ENCODE measurements at places on chromosomes 13 and 19.
A peak's percentile ranks its signal among the peaks of the same experiment; 100 is the strongest.

GRCh38 chr19:6671960-6672359, 2.0 kb upstream of the TNFSF14 start:
- no peak for DNase-seq

- no peak for DNase-seq
Measured at GRCh38 chr19:49428547-49429451, 3.6 kb downstream of the GFY start.

- DNase-seq = no peak
Measured at GRCh38 chr19:49256691-49257090, 68.3 kb downstream of the SLC6A16 start.

DNA sequence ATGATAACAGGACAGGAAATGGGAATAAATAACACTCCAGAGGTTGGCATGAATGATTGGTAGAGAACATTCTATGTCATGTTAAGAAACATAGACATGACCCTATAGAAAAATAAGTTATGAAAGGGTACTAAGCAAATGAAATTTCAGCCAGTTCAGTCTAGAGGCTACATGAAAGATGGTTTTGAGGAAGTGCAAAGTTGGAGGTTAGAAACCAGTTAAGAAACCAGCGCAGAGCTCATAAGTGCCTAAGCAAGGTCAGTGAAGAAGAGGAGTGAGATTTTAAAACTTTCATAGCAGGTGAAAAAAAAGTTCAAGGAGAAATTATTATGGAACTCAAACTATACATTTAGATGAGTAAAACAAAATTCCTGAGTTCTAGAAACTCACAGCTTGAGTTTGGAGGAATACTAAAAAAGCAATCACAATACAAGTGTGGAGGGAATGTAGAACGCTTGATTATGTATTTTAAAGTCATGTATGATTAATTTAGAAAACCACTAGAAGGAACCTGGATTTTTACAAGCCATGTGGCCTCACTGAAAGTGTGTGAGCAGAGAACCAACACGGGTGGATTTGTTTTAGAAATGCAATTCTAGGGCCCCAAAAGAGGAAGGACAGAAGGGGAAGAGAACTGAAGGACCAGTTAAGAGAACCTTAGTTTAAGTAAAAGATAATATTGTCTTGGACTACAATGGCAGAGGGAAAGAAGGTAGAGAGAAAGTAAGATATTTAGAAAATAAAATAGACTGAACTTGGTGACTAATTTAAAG, 162.4 kb downstream of the PCDH20 start:
- no peak for DNase-seq

- DNase-seq = no peak
Measured at GRCh38 chr13:60398907-60399589, 2.0 kb downstream of the TDRD3 start.

GRCh38 chr19:18265582-18265981, 8.7 kb downstream of the IQCN start:
- no peak for DNase-seq

DNA sequence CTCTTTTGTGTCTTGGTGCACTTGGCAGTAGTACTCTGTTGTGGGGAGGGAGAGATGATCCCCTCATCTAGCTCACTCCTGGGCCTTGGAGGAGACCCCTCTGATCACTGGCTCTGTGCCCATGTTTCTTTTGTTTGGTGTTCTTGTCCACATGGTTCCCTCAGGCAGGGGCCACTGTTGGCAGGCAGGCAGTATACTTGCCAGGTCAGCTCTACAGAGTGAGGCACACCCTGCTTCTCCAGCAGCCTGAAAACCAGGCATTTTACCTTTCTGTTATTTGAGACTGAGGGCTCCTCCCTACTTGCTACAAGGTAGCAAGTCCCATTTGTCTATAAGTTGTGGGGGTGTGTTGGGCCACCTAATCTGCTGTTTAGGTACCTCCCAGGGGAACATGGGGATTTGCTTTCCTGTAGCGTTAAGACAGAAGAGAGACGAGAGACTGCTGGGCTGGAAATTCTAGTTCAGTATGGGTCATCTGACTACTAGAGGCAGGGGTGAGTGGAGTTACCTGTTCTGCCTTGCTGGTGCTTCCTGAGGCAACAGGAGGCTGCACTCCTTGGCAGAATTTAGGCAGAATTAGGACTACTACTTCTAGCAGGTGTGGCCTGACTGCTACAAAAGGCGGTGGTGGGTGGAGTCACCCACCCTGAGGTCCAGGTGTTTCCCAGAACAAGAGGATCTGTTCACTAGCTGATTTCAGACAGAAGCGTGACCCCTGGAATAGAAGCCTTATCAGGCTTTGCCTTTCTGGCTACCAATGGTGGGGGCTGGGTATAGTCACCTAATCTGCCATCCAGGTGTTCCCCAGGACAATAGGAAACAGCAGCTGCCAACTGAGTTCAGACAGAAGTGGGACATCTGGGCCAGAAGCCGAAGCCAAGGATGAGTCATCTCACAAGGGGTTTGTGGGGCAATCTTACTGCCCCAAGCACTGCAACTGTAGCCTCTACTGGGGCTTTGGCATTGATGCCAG, 843.0 kb upstream of the ATXN8OS start:
- peak; percentile 8 for DNase-seq

DNA sequence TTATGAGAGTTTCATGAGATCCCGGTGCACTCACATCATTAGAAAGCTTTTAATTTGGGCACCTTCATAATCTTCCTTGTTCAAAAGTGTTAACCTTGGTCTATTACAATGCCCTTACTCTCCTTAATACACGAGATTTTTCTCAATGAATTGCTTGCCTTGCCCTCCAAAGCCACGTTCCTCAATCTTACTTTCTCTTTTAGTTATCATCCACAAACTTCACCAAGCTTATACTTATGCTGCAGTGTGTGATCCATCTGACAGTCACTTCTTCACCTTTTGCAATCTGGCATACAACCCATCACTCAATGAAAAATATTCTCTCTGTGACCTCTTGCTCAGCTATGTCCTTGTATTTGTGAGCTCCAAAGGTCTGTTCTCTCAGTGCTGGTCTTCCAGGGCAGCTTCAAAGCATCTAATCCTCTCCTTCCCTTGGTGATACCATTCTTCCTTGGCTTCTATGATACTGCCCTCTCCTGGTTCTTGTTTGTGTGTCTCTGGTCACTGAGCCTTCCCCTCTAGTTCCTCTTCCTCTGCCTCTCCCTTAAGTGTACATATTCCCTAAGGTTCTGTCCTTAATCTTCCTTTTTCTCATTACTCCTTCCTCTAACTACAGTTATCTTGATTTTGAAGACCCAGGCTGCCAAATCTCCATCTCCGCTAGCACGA, 202.2 kb upstream of the STARD13 start:
- DNase-seq = peak; percentile 17

- no peak for DNase-seq
Measured at GRCh38 chr19:18672044-18672451, 11.4 kb upstream of the CRTC1 start.

- DNase-seq = no peak
Measured at GRCh38 chr13:76845865-76846264, 40.3 kb downstream of the KCTD12 start.

- no peak for DNase-seq
Measured at GRCh38 chr13:99548448-99548847, 47.2 kb downstream of the TM9SF2 start.

DNA sequence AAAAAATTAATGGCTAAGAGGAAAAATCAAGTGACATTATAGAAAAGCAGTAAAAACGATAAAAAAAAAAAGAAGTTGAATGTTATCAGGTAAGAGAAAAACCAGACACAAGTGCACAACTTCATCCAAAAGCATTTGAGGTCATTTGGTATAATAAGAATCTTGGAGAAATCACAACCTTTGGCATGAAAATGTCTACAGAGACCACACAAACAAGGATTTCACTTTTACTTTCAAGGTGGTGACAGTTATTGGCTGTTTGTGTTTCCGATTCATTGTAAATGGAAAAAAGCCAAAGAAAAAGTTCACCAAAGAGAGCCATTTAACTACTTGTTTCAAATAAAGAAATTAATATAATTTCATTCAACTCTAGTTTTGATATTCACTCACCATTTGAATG, 1193.5 kb downstream of the PCDH9 start:
- DNase-seq = no peak

- DNase-seq = no peak
Measured at GRCh38 chr13:28585561-28585960, 73.4 kb upstream of the POMP start.

GRCh38 chr13:98752467-98753290, at the start of gene SLC15A1:
SLC15A1 (minus strand) TSS chr13:98752672; CDS start chr13:98752598, 74 bp downstream.
- DNase-seq = peak; percentile 76

GRCh38 chr13:50654331-50654730, 189.2 kb downstream of the DLEU7 start:
- DNase-seq = no peak

DNA sequence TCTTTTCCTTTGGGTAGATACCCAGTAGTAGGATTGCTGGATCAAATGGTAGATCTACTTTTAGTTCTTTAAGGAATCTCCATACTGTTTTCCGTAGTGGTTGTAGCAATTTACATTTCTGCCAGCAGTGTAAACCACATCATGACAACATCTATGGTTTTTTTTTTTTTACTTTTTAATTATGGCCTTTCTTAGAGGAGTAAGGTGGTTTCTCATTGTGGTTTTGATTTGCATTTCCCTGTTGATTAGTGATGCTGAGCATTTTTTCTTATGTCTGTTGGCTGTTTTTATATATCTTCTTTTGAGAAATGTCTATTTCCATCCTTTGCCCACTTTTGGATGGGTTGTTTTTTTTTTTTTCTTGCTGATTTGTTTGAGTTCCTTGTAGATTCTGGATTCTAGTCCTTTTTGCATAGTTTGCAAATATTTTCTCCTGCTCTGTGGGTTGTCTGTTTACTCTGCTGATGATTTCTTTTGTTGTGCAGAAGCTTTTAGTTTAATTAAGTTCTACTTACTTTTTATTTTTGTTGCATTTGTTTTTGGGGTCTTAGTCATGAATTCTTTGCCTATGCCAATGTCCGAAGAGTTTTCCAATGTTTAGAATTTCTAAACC, 38.8 kb downstream of the TDRD3 start:
- DNase-seq = no peak

DNA sequence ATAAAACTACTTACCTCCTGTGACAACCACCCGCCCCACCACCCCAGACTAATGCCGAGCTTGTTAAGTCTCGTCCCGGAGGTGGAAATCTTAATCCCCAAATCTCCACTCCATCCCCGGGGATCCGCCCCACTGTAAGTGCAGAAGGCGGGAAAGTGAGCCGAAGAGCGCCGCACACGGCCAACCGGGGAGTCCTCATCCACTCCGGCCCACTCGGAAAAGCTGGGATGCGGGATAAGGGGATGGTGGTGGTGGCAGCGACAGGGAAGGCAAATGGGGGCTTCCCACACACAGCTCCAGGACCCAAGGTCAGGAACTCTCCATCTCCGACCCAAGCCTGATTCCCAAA, 621 bp downstream of the FBL start:
- DNase-seq = peak; percentile 26

GRCh38 chr19:4233282-4233853, 4.0 kb downstream of the EBI3 start:
- peak; percentile 77 for DNase-seq

DNA sequence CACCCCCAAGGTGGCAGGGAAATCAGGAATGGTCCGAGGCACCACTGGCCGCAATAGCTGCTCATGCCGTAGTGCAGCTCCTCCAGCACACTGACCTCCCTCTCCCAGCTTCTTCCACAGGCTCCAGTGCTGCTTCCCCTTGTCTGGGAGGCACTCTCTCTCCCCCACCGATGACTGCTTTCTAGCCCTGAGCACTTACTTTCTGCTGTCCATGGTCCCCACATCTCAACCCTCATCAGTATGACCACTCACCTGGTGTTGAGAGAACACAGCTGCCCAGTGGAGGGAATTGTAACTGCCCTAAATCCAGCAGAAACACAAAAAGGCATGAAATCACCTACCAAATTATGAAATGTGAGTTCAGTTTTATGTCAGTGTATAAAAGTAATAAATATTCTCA, 28.9 kb upstream of the TPP2 start:
- DNase-seq = no peak

- no peak for DNase-seq
Measured at GRCh38 chr19:42657556-42657955, 62.8 kb upstream of the CEACAM8 start.
